ENCODE measurements at places on chromosomes 11 and 22.

- DNase-seq: no peak
These were observed 38.2 kb downstream of the SYTL2 start for GRCh38 chr11:85772695-85773094.

DNA sequence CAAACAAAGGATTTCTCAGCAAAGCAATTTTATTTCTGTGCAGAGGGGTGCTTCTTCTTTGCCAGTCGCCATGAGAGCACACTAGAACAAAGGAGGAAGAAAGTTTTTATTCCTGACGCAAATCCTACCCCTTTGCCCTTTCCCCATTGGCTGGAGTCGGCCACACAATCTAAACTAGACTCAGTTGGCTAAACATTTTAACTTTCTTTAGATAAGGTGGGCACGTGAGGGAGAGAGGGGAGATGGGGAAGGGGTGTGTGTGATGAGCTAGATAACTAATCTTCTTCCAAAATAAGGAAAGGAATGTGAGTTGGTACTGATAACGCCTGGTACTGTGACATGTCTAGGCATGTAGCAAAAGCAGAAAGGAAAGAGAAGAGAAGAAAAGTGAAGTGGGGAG lies 626 bp downstream of the TRIM22 start:
- no peak for DNase-seq

GRCh38 chr11:36757075-36757474 lies 159.0 kb upstream of the RAG2 start:
- no peak for DNase-seq

- DNase-seq: no peak
These were observed 21.9 kb upstream of the POLD3 start for GRCh38 chr11:74570266-74571061.

DNA sequence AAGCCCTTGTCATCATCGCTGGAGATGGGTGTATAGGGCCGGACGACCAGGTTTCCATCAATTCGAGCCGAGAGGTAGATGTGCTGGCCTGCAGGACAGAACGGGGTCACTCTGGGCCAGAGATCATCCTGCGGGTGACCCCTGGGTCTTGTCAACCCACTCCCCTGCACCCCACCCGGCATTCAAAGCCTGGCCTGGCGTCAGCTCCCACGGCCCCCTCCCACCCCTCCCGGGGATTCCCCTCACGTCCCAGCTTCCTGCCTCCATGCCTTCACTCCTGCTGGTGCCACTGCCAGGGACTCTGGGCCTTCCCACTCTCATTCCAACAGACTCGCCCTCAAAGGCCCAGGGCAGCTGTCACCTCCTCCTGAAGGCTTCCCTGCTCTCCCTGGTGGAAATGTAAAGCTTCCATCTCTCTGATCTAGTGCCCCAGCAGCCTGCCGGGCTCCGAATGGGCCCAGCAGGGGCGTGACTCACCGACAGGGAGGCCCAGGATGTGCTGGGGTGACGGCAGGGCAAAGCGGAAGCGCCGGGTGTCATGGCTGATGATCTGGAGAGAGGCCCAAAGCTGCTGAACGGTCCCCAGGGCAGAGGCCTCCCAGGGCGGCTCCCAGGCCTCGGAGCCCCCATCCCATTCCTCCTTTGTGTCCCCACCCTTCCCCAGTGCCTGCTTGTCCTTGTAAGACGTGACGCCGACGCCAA lies 9.3 kb downstream of the ATP5MGL start:
- no peak for DNase-seq

- no peak for DNase-seq
These were observed 470.7 kb upstream of the B3GAT1 start for GRCh38 chr11:134882671-134883297.

DNA sequence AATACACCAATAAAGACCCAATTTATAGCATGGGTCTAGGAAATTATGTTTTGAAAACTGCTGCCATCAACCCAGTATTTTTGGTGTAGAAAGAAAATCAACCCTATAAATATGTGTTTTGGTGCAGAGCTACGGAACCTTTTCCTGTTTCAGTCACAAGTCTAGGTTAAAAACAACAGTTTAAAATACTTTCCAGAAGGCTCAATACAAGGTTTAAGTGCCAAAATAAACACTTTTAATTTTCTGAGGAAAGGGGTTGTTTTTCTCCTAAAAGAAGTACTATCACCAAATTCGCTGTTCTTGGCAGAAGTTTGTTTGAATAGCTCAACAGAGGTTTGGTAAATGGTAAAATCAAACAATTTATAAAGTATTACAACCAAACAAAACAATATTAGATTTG lies 201.3 kb downstream of the TMEM135 start:
- no peak for DNase-seq

DNA sequence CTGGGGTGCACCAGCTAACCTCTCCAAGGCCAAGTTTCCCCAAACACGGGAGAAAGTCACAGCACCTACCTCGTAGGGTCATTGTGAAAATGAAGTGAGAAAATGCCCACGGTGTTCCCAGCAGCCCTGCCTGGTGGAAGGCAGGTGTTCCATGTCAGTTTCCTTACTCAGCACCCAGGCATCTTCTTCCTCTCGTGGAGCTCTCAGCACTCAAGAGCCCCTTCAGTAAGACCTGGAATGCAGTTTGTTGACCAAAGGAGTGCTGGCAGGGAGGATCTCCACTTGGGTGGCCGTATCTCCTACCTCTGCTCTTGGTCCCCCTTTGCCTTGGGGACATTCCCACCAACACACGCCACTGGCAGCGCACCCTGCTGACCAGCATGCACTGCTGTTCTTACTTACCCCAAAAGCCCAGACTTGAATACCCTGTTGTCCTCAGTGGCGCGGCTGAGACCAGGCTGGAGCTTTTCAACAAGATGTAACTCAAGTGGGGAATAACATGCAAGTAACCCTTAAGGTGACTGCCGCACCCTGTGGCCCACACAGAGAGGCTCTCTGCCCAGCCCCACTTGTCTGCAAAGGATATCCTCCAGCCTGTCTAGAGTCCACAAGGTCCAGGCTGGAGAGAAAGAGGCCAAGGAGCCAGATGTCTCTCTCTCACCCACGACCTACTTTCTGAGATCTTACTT lies 201.2 kb upstream of the TMEM45B start:
- DNase-seq: no peak

GRCh38 chr11:46741600-46742484 lies 22.8 kb downstream of the F2 start:
- DNase-seq: no peak

- no peak for DNase-seq
These were observed 35.7 kb upstream of the KLHL35 start for GRCh38 chr11:75468534-75469340.

GRCh38 chr22:24559471-24559870 lies 3.7 kb downstream of the SNRPD3 start:
- no peak for DNase-seq

DNA sequence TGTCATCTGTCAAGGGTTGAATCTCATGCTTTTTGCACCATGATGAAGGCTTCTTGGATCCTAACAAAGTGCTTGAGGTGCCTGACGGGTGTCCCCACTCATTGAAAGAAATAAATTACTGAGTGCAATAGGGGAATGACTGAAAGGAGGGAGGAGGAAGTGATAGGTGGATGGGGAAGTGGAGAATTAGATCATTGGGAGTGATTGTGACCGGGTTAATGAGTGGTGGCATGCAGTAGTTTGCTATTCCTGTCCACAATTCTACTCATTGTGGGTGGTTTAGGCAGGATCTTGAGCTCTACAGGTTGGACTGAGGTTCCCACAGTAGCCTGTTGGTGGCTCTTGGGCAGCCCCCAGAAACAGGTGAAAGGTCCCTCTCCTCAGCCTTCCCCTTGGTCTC lies 44.3 kb downstream of the THAP12 start:
- no peak for DNase-seq

DNA sequence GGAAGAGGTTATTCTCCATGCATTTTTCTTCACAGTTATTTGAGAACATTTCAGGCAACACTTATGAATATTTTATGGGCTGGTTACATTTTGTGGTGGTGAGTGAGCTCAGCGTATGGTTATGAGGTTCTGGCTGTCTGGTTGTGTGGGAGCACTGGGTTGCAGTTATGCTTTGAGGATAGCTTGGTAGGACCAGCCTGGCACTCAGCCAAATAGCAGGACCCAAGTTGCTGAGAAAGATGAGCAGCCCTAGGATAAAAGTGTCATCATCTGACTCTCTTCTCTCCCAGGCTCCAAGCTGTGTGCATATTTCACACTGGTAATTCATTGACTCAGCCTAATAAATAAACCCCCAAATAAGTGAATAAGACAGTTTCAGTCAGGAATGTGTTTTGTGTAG lies 8.1 kb upstream of the SRSF8 start:
- DNase-seq: no peak

GRCh38 chr11:119316016-119316728 lies 758 bp downstream of the MCAM start:
- DNase-seq: peak; percentile 88

DNA sequence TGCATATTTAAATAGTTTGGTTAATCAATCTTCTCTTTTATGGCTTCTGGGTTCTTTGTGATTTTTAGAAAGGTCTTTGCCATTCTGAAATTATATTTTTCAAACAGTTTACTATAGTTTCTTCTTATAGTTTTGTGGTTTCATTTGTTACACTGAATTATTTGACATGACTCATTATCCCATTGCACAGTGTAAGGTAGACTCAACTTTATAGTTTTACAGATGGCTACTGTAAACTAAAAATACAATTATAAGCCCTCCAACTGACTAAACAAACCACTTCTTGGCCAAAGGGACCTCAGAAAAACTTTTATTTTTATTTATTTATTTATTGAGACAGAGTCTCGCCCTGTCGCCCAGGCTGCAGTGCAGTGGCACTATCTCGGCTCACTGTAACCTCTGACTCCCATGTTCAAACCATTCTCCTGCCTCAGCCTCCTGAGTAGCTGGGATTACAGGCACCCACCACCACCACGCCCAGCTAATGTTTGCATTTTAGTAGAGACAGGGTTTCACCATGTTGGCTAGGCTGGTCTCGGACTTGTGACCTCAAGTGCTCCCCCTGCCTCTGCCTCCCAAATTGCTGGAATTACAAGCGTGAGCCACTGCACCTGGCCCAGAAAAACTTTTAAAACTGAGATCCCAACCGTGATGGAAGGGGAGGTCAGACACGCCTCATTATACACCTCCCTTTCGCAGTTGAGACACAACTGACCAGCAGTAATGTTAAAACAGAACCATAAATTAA lies 14.1 kb upstream of the RAC2 start:
- no peak for DNase-seq

DNA sequence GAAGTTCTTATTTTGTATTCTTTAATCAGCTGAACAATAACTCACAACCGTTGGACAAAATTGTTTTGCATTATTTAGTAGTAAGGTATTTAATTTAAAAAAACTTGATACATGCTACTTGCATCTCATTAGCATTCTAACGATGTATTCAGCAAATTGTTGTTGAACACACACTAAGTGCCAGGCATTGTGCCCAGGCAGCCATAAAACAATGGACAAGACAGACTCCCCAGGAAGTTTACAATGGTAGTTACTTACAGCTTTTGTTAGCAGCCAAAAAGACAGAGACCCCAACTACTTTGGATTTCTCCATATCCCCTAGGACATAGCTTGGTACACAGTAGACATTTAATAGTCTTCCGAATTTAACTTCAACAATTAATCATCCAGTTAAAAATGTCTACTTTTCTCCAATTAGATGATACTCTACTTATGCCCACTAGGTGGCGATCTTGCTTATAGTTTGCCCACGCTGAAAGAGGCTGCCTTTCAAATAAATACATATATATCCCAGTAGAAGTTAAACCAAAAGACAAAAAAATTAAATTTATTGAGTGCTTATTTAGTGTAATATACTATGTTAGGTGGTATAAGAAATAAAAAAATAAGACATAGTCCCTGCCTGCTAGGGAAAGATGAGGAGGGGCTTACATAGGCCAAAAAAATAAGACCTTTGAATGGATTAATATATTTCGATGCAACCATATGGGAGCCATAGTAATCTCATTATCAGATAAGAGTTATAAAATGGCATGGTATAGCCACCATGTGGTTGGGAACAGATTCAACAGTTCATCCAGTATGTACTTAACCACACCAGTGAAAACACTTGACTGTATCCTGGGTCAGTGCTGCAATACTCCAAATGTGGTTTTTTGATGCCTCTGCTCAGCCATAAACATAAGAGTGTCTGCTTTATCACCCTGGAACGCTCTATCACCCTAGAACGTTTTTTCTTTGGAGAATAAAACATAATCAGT lies 2.0 kb upstream of the FJX1 start:
- peak; percentile 89 for DNase-seq

GRCh38 chr11:47306484-47306844 lies 36.5 kb downstream of the MADD start:
- DNase-seq: no peak

DNA sequence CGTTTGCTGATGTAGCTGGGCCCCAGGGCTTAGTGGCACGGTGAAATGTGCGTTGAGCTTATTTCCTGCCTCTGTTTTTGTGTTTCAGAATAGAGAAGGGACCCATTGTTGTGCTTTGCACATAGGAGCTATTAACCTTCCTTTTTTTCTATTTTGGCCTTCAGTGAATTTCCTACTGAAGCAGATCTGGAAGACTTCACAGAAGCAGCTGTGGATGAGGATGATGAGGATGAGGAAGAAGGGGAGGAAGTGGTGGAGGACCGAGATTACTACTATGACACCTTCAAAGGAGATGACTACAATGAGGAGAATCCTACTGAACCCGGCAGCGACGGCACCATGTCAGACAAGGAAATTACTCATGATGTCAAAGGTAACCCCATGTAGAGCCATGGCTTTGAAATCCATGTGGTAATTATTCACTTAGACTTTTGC lies 37.4 kb upstream of the ST14 start:
- no peak for DNase-seq
